ENCODE measurements at places on chromosomes 1 and 21.
A peak's percentile ranks its signal among the peaks of the same experiment; 100 is the strongest.

DNA sequence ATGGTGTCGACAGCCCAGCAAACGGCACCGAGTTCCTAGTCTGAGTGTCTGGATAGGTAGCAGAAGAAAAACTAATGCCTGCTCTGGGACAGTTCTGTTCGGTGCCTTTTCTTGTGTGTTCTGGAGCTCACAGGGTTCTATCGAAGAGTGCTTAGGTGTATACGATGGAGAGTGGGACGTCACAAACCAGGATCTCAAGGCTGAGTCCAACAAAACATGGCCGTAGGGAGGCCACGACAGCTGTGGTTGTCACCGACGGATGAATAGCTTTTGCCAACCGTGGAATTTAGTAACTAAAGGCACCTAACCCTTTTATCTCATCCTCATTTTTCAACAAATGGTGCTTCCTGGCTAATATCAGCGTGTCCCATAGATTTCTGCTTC is 635 bp upstream of the SYNJ1 start:
- no peak for DNase-seq

DNA sequence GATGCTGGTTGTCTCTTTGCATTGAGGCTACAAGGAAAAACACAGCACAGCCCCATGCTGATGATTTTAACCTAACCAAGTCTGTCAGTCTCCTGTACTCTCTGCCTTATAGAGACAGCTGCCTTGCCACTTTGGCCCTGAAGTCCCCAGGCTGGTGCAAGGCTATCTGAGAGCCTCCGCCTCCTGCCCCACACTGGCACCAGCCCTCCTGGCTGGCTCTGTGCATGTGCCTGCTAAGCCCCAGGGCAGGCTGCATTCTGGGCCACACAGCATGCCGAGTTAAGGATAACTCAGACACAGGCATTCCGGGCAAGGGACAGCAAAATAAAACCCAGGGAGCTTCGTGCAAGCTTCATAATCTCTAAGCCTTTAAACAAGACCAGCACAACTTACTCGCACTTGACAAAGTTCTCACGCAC is 910 bp downstream of the RUNX1 start:
- DNase-seq: no peak

- DNase-seq: no peak
Observed at GRCh38 chr1:38962560-38962959, 20.9 kb upstream of the RHBDL2 start.

GRCh38 chr1:228782662-228783417 is 47.6 kb downstream of the RHOU start:
- peak; percentile 18 for DNase-seq
